ENCODE measurements at places on chromosomes 4 and X.

DNA sequence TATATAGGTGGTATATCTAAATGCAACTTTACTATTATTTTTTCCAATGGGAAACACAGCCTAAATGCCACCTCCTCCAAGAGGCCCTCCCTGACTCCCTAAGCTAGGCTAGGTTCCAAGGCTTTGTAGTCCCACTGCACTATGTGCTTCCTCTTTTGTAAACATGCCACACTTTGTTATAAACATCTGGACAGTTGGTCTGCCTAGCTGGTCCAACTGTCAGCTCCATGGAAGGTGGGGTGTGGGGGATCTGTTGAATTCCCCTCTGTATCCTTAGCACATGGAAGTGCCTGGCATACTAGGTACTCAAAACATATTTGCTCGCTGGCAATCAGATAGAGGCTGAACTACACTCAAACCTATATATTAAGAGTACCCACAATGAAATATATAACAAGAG, 63.4 kb downstream of the SLC9A7 start:
- DNase-seq = no peak

- DNase-seq = no peak
Observed at GRCh38 chr4:173524218-173525117, 5.6 kb downstream of the HAND2 start.

DNA sequence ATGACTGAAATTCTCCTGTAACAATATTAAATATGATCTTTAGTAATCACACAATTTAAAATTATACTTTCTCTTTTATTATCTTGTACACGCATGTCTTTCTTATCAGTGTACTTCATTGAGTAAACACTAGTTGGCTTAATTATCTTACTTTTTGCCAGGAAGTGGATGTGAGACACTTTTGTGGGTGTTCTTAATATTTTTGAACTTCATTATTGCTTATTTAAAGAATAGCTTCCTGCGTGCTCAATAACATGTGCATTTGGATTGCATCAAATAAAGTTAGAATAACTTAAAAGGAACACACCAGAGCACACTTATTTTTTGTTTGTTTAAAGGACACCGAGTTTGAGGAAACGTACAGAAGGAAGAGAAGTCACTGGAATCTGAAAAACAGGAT, 128.5 kb upstream of the VEGFC start:
- no peak for DNase-seq

- no peak for DNase-seq
Observed at GRCh38 chr4:146647615-146648460, 9.1 kb downstream of the POU4F2 start.

DNA sequence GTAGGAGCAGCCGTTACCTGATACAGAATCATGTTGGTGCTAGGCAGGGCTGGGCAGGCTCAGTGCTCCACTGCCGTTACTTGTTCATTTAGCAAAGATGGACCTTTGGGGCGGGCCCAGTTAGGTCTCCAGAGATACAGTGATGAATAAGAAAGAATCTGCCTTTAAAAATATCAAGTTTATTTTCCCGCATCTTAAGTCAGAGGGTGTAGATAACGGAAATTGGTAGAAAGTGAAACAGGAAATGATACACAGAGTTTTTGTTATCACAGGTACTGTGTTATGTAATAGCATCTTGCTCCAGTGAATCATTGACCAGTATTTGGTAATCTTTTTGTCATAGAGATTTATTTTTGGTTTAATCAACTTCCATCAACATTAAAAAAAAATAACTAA, 5.5 kb downstream of the TMEM131L start:
- no peak for DNase-seq

DNA sequence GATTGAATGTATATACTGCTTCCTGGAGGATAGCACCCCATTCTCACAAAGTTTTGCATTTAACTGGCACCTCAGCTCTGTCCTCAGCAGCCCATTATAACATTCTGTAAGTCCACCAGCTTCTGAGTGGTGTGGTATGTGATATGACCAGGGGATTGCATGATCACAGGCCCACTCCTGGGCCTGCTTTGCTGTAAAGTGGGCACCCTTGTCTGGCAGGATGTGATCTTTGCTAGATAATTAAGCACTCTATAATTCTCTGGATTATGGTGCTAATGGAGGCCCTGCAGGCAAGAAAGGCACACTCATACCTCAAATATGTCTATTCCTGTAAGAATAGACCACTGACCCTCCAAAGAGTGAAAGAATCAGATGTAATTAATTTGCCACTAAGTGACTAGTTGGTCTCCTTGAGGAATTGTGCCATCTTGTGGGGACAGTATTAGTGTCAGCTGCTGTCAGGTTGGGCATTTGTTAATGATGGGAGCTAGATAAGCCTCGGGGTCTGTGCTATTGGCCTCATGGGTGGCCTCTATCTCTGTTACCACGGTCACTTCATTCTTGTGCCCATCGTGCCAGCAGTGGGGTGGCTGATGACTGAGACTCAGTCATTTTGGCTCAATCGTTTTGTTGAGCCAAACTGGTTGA, 2.2 kb upstream of the CFI start:
- no peak for DNase-seq

DNA sequence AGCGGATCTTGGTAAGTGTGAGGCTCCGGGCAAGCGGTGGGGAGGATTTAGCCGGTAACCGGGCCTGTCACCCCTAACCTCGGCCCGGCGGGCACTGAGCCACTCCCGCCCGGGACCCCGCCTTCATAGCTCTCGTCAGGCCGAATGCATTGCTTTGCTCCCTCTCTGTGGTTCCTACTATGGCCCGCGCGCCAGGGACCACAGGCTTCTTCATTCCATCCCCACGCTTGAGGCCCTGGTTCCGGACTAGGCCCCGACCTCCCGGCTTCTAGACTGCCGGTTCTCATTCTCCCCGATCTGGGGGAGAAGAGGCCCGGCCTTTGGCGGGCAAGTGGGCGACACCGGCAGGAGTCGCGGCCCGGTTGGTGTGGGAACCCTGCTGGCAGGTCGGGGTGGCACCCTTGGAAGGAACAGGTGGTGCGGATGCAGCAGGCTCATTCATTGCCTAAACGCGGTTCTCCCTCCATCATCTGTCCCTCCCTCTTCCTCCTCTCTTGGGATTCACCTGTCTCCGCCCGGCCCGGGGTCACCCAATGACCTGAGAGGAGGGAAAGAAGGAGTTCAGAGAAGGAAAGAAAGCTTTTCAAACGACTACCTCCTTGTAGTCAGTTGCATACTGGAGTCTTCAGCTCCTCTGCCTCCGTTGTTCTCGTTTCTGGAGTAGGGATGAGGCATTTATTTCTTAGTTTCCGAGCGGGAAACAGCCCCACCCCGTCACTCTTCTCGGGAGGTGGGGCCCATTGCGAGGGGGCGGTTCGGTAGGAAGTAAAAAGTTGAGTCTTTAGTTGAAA, at the start of gene NDUFC1:
Gene NDUFC1 (minus strand): TSS at position 657 of the 791 bp plus-strand sequence. CDS start 6,679 bp downstream, outside the sequence.
- no peak for DNase-seq

- no peak for DNase-seq
Observed at GRCh38 chrX:154025230-154025629, 5.5 kb upstream of the IRAK1 start.

- no peak for DNase-seq
Observed at GRCh38 chrX:133918361-133918771, 67.0 kb downstream of the GPC3 start.

GRCh38 chr4:173009129-173009823, 159.3 kb upstream of the GALNT7 start:
- DNase-seq = no peak

GRCh38 chr4:4320951-4321714, 31.1 kb downstream of the ZBTB49 start:
- no peak for DNase-seq

GRCh38 chr4:107220976-107221375, 184.9 kb upstream of the DKK2 start:
- DNase-seq = no peak

DNA sequence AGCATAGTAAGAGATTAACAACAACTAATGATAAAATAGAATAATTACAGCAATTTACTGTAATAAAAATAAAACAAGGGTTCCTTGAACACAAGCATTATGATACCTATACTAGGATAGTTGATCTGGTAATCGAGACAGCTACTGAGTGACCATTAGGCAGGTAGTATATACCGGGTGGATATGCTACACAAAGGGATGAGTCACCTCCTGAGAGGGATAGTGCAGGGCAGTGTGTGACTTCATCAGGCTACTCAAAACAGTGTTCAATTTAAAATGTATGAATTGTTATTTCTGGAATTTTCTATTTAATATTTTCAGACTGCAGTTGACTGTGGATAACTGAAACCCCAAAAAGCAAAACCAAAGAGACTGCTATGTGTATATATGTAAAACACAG, 9.7 kb upstream of the ANTXR2 start:
- no peak for DNase-seq

DNA sequence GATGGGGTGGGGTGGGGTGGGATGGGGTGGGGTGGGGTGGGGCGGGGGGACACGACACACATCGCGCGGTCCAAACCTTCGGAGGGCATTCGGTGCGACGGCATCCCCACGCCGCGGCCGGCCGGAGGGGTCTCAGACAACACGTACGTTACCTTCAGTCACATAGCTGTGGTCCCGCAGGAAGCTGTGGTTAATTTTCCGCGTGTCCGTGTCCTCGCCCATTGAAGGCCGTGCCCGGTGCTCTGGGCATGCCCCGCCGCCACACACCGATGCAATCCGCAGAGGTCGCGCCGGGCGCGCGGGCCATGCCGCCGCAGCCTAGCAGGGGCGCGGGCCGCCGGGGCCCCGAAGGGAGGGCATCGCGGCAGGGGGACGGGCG, 417 bp downstream of the PPP2R2C start:
- DNase-seq = no peak

GRCh38 chr4:82567444-82567843, 5.7 kb upstream of the TMEM150C start:
- DNase-seq = no peak

GRCh38 chr4:185936650-185937376, 124.8 kb upstream of the SORBS2 start:
- DNase-seq = no peak

DNA sequence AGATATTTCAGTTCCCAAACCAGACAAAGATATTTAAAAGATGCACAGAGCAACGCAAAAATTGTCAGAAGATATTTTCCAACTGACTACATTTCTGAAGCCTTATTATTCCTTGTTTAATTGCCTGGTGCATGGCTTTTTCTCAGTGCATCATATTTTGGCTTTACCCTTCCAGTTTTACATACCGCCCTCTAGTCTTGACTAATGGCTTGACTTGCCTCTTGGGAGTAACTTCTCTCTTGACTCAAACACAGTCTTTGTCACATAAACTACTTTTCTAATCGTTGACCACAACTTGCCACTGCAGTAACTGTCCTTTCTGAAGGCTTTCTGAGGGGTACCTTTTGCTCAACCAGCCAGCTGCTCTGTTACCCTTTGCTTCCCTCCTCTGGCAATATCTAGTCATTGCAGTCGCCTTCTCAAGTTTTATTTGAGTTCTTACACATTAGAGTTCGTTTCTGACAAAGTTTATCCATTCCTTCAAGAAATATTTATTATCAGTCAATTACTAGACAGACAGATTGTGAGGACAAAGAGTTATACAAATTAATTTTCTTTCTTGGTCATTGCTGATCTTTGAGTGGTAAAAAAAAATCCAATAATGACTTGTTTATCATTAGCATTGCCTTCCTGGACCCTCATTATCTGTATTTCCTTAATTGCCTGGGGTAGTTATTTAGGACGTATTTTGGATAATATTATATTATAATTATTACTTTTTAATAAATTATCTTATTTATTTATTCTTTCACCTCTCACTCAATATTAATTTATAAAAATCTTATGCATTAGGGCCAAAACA, 506.9 kb upstream of the PCDH10 start:
- DNase-seq = no peak

DNA sequence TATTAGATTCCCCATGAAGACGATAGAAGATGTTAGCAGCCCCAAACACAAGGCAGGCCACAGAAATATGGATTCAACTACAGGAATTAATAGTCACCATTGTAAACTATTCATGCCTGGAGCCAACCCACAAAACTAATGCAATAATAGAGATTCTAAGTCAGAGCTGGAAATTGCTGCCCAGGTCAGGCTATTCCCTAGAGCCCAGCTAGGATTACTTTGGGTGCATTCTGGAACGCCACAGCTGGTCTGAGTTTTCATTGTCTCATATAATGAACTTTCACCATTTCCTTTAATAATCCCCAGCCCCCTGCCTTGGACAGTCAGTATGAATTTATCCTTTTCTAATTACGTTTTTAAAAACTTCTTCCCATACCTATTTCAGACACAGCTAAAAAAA, 252.6 kb downstream of the PAPSS1 start:
- no peak for DNase-seq

DNA sequence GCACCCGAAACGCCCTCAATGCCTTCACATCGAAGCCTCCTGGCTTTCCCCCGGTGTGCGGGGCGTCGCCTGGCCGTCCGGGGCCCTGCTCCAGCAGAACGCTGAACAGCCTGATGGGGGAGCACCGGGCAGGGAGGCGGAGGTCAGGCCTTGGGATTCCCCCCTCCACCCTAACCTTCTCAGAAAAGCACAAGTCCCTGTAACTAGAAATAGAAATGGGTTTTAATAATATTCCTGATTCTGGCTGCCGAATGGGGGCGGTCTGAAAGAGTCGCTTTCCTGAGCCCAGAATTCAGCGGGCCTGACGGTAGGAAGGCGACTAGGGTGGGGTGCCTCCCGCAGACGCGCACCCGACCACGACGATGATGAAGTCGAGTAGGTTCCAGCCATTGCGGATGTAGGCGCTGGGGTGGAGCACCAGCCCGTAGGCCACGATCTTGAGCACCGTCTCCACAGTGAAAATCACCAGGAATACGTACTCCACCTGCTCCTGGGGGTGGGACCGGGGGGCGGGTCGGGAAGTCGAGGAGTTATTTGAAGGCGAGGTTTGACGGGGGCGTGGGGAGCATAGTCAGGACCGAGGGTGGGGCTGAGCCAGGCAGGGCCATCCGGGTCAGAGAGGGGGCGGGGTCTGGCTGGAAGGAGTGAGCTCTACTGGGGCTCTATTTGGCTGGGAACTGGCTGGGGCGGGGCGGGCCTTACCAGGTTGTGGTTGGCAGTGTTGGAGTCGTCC, 2.5 kb downstream of the CACNA1F start:
- peak; percentile 1 for DNase-seq

GRCh38 chrX:131778269-131779218, 234.7 kb downstream of the OR13H1 start:
- no peak for DNase-seq

DNA sequence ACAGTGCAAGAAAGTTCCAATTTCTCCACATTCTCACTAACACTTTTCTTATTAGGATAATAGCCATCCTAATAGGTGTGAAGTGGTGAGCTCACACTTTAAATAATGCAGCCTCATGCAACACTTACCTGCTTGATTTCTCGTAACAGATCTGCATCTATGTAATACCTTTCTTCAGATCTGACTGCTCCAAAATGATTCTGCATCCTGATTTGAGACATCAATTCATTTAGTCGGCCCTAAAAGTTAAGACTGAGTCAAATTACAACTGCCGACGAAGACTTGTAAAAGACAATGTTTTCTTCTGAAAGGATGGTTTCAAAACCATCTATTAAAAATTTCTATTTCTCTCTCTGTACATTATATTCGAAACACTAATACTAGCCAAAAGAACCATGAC, 30.7 kb downstream of the NUP54 start:
- DNase-seq = no peak

GRCh38 chrX:48831909-48832291, 3.5 kb downstream of the PCSK1N start:
- no peak for DNase-seq

GRCh38 chrX:130933358-130933757, 30.3 kb upstream of the ENOX2 start:
- no peak for DNase-seq

GRCh38 chrX:1537031-1537715, at the start of gene P2RY8:
TSS of gene P2RY8 (minus strand) at chrX:1537185. CDS start at chrX:1466558, 70,627 bp downstream.
- peak; percentile 55 for DNase-seq
